ENCODE measurements at places on chromosomes 13 and 19.

- no peak for DNase-seq
Observed at GRCh38 chr13:73696713-73697112, 437.5 kb downstream of the KLF12 start.

- DNase-seq = no peak
Observed at GRCh38 chr19:19900139-19900728, 512 bp upstream of the ZNF93 start.

- DNase-seq = no peak
Observed at GRCh38 chr13:48431431-48431830, 18.5 kb upstream of the LPAR6 start.

GRCh38 chr13:44934724-44935123, 54.5 kb downstream of the NUFIP1 start:
- DNase-seq = no peak

DNA sequence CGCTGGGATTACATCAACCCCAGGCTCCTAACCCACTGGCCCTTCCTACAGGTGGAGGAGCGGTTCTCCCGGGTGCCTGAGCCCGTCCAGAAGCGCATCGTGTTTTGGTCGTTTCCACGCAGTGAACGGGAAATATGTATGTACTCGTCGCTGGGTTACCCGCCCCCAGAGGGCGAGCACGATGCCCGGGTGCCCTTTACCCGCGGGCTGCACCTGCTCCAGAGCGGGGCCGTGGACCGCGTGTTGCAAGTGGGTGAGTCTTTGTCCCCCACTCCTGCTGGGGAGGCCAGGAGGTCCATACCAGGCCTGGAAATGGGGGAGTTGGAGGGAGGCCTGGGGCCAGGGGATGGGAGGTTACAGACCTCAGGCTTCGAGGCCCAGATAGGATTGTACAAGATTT, 4.4 kb downstream of the ZSWIM4 start:
- no peak for DNase-seq

DNA sequence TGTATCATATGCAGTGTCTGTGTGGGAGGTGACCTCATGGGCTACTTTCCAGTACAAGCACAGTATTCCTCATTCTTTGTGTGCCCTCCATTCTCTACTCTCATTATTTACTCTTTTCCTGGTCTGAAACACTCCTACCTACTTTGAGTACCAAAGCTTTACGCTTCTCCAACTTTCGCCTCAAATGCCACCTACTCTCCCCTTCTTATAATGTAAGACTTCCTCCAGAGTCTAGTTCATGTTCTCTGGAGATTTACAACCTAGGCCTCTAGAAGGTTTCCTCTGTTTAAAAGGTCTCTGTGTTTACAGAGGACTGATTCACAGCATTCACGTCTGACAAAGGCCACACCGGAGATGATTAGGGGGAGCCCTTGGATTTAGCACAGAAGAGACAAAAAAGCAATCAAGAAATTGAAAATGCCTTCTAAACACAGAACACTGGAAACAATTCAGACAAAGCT, 302.0 kb downstream of the KLF12 start:
- DNase-seq = no peak

DNA sequence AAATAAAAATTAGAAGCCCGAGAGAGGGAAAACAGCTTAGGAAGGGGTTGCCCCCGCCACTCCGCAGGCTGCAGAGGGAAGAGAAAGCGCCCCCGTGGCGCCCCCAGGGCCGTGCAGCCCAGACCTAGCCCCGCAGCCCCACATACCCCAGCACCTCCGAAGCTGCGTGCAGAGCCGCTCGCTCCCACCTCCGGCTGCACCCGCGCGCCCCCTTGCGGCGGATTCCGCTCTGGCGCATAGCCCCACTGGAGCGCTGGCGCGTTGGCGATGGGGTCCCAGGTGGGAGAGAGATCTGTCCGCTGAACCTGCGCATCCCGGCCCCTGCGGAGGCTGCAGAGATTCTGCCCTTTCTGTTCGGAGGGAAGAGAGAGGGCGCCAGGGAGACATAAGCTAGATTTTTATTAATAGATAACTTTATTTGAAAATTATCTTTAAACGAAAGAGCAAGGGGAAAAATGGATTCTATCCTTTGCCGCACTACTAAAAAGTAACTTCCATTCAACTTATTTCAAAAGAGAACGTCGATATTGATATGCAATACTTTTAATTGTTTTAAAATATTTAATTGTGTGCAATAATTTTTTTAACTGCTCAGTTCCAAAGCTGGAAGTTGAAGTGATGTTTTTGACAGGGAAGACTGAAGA, 11.7 kb upstream of the CLN5 start:
- DNase-seq = peak; percentile 75

GRCh38 chr13:76889254-76889653, 3.0 kb upstream of the KCTD12 start:
- DNase-seq = no peak

DNA sequence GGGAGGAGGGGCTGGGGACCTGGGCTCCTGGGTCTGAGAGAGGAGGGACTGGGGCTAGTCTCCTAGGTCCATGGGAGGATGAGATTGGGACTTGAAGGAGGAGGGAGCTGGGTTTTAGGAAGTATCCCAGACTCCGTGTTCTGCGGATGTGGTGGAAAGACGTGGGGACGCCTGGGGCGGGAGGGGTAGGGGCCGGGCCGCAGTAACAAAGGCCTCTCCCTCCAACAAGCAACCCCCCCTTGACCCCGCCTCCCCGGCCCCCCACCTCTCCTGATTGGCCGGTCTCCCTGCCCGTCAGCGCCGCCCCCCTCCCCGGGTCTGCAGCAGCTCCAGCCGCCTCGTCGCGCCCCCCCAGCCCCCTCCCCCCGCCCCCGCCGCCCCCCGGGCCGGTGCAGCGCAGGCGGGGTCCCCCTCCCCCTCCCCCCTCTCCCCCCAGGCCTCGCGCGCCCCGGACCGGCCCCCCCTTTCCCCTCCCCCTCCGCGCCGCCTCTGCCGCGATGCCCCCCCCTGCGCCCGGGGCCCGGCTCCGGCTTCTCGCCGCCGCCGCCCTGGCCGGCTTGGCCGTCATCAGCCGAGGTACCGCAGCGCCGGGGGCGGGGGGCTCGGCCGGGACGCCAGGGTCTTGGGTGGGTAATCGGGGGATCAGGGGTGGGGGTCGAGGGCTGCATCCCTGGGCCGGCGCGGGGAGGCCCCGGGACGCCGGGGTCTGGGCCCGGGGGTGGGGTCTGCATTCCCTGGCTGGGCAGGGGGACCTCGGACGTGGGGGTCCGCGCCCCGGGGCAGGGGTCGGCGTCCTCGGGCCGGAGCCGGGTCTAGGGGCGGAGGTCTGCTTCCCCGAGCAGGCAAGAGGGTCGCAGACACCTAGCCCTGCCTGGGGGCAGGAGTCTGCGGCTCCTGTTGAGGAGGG, at the start of gene IGLON5:
Gene IGLON5 (plus strand): TSS at position 294 of the 907 bp plus-strand sequence. CDS start 204 bp downstream, at position 498.
- no peak for DNase-seq

GRCh38 chr19:2084993-2085720, 11.0 kb downstream of the MOB3A start:
- no peak for DNase-seq

DNA sequence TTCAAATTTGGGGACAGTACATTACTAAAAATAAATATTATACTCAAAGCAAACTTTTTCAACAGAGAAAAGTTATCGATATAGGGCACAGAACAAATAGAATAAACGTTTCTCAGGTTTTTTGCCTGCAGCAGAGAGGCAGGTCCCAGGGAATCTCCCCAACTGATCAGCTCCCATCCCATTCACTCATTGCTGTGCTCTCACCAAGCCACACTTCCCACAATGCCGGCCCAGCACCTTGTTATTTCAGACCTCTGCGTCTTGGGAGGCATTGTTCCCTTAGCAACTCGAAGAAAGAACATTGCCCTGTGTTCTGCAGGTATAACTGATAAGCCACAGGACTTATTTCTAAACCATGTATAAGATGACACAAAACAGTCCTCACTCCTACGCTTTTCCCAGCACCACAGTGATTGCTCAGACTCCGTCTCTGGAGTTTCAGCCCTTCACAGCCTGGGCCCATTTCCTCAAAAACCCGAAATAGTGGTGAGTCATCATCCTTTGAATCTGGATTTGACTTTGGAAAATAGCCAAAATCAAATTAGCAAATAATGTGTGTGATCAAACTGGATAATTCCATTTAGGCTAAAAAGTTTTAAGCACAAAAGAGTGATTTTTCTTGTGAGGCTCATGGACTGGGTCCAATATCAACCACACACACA, 100.4 kb downstream of the DCLK1 start:
- no peak for DNase-seq

DNA sequence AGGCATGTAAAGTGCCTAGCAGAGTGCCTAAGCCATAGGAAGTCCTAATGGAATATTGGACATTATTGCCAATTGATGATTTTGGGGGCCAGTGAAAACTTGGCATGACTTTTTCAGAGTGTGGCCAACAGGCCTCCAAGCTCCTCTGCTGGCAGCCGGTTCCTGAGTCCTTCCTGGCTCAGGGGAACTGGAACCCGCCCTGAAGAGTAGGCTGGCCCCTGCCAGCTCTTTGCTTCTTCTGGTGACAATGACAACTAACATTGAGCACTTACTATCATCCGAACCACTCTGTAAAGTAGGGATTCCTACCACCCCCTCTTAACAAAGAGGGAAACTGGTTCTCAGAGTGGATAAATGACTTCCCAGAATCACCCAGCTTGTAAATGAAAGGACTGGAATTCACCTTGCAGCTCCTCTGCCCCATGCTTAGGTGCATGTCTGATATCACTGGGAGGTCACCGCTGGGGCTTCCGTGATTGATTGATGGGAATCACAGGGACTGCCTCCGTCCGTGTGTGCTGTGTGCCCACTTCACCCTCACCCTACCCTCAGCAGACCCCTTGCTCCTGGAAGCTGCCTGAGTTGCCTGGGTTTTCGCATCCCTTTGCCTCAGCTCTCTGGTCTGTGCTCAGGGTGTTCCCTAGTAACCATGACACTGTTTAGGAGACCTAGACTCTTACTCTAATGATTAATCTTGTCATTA, 50.6 kb downstream of the TNFRSF19 start:
- no peak for DNase-seq

- DNase-seq = no peak
Observed at GRCh38 chr13:28325022-28325421, 169.9 kb downstream of the FLT1 start.

DNA sequence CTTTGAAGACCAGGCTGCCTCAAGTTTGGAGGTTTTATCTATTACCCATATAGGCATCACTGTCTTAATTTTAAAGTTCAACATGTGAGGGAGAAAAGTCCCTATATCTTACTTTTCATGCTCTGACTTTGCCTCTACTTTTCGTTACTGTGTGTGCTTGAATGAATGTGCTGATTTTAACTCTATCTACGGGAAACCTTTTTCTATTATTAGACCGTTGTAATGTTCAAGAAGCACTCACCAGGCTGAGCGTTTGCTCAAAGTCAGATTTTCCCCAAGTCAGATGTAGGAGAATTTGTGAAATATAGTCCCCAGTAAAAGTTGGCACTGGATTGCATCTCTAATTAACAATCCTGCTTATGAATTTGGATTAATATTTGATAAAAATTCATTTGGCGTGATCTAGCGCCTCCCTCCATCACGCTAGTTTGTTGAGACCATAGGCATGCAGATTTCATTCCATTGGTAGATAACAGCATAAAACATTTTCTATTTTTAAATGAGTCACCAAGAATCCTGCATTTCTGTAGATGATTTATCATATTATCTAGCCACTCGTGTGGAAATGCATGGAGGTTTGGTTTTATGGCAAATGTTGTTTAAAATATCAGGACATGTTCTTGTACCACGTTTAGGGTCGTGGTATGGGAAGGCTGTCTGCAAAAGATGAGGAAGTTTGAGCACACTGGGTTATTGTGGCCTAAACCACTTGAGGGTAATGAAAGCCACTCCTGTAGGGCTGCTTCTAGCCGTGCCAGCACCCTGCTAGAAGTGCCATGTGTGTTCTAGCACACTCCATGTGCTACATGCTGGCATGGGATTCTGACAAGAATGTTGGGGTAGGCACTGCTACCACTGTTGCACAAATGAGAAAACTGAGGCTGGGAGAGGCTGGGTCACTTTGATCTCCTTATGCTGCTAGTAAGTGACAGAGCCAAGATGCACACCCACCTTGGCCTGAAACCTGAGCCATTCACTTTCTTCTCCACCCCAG, 179.4 kb downstream of the FGF9 start:
- no peak for DNase-seq

GRCh38 chr19:10637894-10638293, 12.5 kb downstream of the SLC44A2 start:
- no peak for DNase-seq

DNA sequence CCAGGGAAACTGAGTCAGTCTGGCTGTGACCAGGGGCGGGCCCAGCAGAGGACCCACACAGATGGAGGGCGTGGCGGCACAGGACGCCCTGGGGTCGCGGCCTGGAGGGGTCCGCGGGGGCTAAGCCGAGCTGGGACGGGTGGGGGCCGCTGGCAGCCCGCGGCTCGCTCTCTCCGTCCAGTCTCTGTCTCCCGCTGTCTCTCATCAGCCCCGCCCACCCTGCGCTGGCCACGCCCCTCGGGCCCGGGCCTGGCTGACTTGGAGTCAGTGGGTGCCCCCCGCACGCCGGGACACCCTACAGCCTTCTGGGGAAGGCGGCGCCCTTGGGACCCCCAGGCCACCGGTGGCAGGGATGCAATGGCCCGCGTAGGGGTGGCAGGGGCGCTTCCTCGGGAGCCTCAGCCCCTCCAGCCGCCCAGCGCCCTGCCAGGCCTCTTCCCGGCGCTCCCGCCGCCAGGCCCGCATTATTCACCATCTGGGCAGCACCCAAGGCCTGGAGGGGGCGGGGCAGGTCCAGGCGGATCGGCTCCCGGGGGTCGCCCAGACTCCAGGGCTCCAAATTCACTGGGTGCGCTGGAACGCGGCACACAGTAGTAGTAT, at the start of gene TBXA2R:
Gene TBXA2R (minus strand): TSS at position 186 of the 600 bp plus-strand sequence. CDS start 6,241 bp downstream, outside the sequence.
- no peak for DNase-seq

- DNase-seq = no peak
Observed at GRCh38 chr19:17419154-17419620, 660 bp upstream of the MVB12A start.

DNA sequence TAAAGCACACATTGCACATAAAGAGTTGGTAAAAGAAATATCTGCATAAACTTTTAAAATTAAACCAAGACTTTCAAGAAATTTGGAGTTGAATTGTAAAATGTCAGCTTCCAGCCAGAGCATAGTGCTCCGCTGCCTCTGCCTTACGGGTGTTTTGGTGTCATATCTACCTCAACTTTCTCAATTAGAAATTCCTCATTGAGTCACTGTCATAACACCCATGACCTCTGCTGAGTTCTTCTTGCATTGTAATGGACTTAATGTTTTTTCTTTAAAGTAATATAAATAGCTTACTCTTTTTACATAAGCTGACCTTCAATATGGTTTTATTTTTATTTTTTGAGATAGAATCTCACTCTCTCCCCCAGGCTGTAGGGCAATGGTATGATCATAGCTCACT, 551.0 kb upstream of the NBEA start:
- DNase-seq = no peak

DNA sequence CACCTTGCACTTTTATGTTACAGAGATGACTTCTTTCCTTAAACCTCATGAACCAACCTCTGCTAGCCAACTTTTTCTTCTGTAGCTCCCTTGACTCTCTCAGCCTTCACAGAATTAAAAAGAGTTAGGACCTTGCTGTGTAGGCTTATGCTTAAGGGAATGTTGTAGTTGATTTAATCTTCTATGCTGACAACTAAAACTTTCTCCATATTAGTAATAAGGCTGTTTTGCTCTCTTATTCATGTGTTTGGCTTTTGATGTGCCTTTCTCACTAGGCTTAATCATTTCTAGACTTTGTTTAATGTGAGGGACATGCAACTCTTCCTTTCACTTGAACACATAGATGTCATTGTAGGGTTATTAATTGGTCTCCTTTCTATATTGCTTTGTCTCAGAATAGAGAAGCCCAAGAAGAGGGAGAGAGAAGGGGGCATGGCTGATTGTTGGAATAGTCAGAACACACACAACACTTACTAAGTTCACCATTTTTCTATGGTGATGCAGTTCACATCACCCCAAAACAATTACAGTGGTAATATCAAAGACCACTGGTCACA, 509.5 kb downstream of the UQCRFS1 start:
- DNase-seq = no peak

All from hematopoietic multipotent progenitor cell treated with erythropoietin and hydrocortisone succinate and interleukin-3 and kit ligand, for 17 days (in vitro differentiated cells).